ENCODE measurements at places on chromosomes 1 and 21.

- DNase-seq: peak; percentile 51
These were observed 61.5 kb downstream of the CD58 start for GRCh38 chr1:116508984-116509980.

DNA sequence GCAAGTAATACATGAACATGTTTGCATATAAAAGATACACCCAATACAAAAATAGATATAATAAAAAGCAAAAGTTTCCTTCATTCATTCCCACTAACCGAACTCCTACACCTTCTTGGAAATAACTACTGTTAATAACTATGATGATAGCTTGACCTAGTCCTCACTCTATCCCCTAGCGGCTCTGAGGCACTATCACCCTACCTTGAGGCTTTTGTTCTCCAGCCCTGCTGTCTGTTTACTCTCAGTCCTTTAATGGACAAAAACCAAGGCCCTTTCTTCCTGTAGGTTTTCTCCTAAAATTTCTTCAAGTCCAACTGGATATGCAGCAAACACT lies 186.6 kb downstream of the SLC35F3 start:
- DNase-seq: no peak

GRCh38 chr1:195804547-195804946 lies 803.7 kb downstream of the KCNT2 start:
- DNase-seq: no peak

- DNase-seq: no peak
These were observed 410.7 kb downstream of the SIPA1L2 start for GRCh38 chr1:232218955-232219865.

GRCh38 chr1:193183019-193183627 lies 3.3 kb downstream of the B3GALT2 start:
- no peak for DNase-seq

GRCh38 chr1:212945056-212945455 lies 5.3 kb upstream of the VASH2 start:
- no peak for DNase-seq

GRCh38 chr1:168676861-168677260 lies 52.1 kb downstream of the DPT start:
- DNase-seq: no peak

DNA sequence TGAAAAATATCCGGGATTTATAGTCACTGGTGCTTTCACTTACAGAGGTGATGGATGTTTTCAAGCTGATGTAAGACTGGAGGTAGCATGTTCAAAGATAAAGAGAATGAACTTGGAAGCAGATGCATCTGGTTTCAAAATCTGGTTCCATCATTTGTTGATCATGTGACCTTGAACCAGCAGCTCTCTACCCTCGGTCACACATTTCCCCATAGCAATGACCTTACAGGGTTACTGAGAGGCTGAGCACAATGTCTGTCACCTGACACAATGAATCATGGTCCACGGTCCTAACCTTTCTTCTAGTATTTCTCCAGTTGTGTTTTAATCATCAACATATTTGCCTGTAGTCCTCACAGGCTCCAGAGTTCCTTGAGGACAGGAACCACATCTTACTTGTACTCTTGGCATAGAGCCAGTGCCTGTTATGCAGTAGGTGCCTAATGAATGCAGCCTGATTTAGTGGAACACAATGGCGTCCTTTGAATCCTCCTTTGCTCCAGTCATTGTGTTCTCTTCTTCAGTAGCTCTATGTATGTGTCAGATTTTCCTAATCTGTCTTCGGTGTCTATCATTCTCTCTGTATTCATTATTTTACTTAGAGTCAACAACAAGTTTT lies 667.3 kb downstream of the PTPRU start:
- no peak for DNase-seq

DNA sequence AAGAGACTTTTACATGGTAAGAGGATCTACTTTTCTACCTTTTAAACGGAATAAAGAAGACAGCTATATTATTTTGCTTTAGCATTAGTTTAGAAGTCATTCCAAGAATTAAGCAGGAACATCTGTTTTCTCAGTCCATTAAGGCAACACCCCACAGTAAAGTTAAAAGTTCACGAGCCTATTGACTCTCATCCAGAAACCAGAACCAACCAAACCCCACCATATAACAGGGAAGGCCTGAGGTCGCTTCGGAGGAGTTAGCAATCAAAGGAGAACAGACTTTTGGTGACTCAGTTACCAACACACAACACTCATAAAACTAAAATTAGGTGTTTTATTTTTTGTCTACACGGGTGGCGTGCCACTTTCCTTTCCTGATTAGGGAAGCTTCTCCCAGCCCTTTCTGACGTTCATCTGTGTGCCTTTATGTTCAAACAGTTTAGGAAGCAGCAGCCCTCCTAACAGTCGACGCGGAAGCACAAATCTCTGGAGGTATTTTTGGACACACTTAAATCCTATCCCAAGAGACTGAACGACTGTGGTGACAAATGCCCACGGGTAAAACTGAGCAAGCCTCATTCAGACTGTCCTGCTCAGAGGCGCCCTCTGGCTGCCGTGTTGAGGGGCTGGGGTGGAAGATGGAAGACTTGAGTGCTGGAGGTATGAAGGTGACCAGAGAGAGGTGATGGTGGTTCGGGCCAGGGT lies 8.6 kb upstream of the PLA2G2C start:
- peak; percentile 84 for DNase-seq

- peak; percentile 64 for DNase-seq
These were observed 23.5 kb downstream of the LRRC8D start for GRCh38 chr1:89844241-89844807.

DNA sequence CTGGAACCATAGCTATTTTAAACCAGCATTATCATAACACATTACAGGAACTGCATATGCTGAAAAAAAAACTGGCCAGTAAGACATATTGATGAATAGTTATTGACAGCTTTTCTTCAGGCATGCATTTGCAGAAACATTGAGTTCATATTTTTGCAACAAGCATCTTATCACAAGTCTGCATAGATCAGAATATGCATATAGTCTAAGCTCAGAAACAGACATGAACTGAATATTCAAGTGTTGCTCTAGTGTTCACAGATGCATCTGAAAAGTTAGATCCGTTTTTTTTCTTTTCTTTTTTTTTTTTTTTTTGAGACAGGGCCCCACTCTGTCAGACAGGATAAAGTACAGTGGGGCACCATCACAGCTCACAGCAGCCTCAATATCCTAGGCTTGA lies 22.8 kb downstream of the PRMT6 start:
- DNase-seq: no peak

All from activated CD4-positive, alpha-beta T cell treated with anti-CD3 and anti-CD28 coated beads, Interleukin-2, amount 50 U/mL, for 48 hours (primary cell).